ENCODE measurements at places on chromosomes 6 and 20. TPM values are rescaled to one million over a fixed set of nuclear protein-coding genes. Genes with fewer than 3 reads are reported as not detected.

The KCNG1 gene
- 13.5 TPM for total RNA-seq

The FLRT3 gene
- 0.58 TPM for total RNA-seq

The COX4I2 gene
- not detected for total RNA-seq

The SLC35D3 gene
- under 0.01 TPM for total RNA-seq

The PREX1 gene
- total RNA-seq = 39.7 TPM

The AIF1 gene
- not detected for total RNA-seq

Data from regular cardiac myocyte (primary cell).